Activated naive CD4-positive, alpha-beta T cell treated with anti-CD3 and anti-CD28 coated beads, Interleukin-2, amount 10 ng/mL, durations not matched to agents 5 hours and 36 hours (primary cell): ENCODE measurements at places on chromosomes 2 and 18. TPM values are rescaled to one million over a fixed set of nuclear protein-coding genes. Genes with fewer than 3 reads are reported as not detected.

The ANKRD36 gene
- total RNA-seq: 53.7 TPM

The ADNP2 gene
- 20.4 TPM for total RNA-seq

The TUBB8B gene
- total RNA-seq: not detected

The TCF23 gene
- total RNA-seq: not detected

The B3GNT7 gene
- total RNA-seq: not detected

The TMEM198 gene
- total RNA-seq: 1.1 TPM

The CRACDL gene
- 0.20 TPM for total RNA-seq

The TCF7L1 gene
- total RNA-seq: not detected

The MYOM1 gene
- total RNA-seq: 2.0 TPM

The CXXC1 gene
- 117 TPM for total RNA-seq

The DNAJC5G gene
- total RNA-seq: not detected

The ADRA2B gene
- total RNA-seq: 0.10 TPM
